ENCODE measurements at places on chromosomes 12 and 14.

GRCh38 chr14:61125867-61126572, 145.0 kb downstream of the SLC38A6 start:
- no peak for DNase-seq

DNA sequence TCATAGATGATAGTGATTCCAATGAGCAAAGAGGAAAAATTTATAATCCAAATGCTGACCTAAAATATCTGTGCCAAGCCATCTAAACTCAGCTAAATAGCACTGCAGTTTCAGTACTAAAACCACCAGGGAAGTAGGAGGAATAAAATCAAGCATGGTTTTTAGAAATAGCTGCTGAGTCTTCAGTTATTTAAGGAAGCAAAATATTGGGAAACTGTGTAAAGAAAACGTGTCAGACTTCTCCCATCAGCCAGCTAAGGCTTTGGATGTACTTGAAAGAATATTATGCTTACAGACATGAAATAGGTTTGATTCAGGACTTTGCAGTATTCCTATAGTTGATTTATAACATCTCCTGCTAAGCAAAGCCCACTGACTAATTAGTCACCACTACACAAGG, 24.7 kb downstream of the CLEC2D start:
- DNase-seq = no peak

DNA sequence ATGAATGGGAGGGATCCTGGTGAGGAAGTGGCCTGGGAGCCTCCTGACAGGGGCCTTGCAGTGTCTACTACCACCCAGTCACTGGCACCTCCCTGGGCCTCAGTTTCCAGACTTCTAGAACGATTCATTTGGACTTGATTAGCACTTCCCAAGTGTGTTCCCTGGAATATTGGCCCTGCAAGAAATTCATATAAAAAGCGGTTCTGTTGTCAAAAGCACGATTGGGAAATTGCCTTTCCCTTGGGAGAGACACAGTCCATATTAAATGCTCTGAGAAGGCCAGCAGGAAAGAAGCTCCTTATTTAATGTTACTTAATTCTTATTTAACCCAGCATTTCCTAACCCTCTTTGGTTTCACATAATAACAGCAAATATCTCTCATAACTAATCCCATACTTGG, 61.9 kb downstream of the DRAM1 start:
- DNase-seq = no peak

DNA sequence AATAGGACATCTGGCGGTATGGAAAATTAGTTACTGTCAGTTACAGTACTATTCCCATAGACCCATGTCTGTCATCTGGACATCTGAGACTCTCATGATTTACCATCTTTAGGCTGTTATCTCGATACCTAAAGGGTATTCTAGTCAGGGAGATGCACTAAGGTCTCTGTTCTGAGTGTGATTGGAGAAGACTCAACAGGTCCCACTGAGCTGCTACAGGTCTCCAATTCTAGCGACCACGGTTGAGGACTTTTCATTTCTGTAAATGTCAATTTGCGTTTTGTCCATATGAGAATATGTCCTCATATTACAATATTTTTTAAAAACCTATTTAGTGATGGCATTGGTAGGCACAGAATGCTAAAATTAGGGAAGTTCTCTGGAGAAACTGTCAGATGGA, 1160.2 kb downstream of the TMEM121 start:
- DNase-seq = no peak

DNA sequence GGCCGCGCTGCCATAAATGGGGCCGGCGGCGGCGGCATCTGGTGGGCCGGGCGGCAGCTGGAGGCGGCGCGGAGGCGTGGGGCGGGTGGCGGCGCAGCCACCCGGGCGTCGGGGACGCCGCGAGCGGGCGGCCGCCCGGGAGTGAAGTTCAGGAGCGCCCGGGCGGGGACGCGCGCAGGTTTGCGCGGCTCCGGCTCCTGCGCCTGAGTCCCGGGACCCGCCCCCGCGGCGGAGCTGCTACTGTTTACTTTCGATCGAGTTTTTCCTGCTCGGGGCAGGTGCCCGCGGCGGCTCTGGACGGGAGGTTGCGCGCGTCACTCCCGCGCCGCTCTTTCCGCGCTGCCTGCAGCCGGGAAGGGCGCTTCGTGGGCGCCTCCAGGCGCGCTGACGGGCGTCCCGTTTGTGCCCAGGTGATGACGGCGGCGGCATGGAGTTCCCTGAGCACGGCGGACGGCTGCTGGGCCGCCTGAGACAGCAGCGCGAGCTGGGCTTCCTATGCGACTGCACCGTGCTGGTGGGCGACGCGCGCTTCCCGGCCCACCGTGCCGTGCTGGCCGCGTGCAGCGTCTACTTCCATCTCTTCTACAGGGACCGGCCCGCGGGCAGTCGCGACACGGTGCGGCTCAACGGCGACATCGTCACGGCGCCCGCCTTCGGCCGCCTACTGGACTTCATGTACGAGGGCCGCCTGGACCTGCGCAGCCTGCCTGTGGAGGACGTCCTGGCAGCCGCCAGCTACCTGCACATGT, at the start of gene ZBTB42:
Gene ZBTB42, plus strand, starts transcription at position 331 of the 749 bp plus-strand sequence. Its CDS starts 97 bp downstream, at position 428.
- no peak for DNase-seq

- DNase-seq = no peak
Observed at GRCh38 chr12:63968673-63969072, 124.2 kb downstream of the SRGAP1 start.

DNA sequence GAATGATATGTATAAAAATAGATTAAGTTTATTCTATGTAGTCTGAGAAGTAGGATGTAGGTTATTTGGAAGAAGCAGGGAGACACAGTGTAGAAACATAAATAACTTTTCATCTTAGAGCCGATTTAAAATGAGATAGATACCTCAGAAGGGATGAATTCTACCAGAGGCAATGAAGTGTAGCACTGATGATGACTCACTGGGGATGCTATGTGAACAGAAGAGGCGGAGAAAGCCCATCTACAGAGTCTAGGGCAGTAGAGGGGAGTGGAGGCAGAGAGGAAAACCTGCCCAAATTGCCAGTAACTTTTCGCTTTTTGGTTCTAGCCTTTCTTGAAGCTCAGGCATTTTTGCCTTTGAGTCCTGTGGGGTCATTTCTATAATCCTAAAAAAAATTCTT, 451.8 kb downstream of the ATP23 start:
- DNase-seq = no peak

GRCh38 chr14:65267856-65268255, 144.7 kb upstream of the FUT8 start:
- no peak for DNase-seq

- no peak for DNase-seq
Observed at GRCh38 chr14:73168274-73168673, 32.0 kb downstream of the PSEN1 start.

DNA sequence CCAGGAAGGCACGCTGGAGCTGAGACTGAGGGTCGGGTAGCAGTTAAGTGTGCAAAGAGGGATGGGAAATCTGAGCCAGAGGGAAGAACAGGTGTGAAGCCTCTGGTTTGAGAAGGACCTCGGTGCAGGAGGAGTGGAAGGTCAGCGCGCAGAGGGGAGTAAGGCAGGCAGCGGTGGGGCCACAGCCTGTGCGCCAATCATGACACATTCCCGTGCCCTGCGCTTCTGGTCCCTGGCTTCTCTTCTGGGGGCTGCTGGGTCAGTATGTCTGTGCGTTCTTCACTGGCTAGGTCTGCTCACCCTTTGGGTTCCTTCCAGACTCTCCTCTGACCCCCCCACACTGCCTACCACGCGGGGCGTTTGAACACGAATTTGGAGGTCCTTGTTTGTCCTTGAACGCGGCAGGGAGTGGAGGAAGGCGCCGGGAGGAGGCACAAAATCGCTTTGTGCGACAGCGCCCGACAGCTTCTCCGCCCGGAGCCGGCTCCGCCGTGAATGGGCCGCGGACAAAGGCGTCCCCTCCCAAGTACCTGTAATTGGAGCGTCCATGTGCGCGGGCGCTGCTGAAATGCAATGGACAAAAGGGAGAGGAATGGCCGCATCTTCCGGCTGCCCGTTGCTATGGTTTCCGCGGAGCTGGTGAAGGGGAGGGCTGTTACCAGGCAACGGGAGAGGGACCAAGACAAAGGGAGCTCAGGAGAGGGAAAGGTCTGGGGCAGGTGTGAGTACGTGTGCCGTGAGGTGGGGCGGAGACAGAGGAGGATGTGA, 207.2 kb upstream of the SRRM4 start:
- DNase-seq = no peak

DNA sequence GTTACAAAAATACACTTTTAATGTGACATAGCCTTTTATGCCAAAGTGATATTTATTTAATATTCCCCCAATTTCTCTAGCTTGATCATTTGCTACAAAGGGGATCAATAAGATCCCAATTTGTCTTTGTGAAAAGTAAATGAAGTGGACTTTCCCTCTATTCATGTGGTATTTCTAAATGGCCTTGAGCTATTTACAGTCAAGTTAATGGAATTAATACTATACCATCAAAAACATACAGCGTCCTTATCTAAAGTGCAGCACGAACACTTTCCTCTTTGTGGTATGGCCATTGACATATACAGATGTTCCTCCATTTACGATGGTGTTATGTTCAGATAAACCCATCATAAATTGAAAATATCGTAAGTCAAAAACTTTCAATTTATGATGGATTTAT, 23.2 kb downstream of the CFL2 start:
- DNase-seq = no peak

GRCh38 chr14:104473244-104473565, 106.4 kb upstream of the C14orf180 start:
- DNase-seq = no peak

DNA sequence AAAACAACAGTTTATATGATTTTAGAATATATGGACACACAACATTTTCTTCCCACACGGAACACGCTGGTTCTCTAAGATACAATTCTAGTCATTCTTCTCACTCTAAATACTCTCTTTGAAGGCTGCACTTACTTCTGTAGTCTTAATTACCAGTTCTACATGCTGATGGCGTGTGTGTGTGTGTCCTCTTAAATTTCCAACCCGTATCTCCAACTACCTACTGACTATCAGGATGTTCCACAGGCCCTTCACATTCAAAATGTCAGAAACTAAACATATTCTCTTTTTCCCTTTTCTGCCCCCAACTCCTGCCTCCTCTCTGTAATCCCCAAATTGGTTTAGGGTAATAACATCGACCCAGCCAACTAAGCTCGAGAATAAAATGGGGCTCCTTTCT, 75.2 kb downstream of the DUSP16 start:
- DNase-seq = no peak

- no peak for DNase-seq
Observed at GRCh38 chr14:54621686-54622085, 54.8 kb downstream of the SAMD4A start.

DNA sequence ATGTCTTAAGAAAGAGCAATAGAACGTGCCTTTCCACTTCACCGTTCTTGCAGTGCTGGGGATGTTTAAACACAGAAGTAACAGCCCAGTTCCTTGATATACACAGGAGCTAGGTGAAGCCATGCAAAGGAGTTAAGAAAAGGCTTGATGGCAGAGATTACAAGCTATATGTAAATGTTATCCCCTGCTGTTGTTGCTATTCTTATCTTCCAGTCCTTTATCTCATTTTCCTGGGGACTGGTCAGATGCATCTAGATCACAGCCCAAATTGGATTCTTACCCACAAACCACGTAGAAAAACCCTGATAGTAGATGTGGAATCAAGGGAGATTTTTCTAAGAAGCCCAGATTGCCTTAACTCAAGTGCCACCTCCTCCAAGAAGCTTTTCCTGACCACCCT, 5.5 kb downstream of the ASCL1 start:
- no peak for DNase-seq

GRCh38 chr12:5247144-5247543, 184.8 kb upstream of the NTF3 start:
- DNase-seq = no peak

DNA sequence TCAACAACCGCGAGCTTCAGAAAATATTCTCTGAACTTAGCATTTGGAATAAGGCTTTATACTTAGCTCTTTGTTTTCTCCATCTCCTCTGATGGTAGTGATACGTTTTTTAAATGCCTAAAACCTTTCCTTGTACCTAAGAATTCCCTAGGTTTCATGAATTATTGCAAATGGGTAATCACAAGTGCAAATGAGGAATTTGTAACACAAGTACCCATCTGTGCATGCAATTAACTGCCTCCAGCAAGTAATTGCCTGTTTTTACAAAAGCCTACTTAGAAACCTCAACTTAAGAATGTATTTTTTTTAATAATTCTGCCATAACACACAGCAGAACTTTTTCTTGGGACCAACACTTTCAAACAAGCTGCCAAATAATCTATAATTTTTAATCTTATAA, 149.2 kb downstream of the PHLDA1 start:
- no peak for DNase-seq

GRCh38 chr12:52007158-52007921, 594 bp downstream of the TAMALIN start:
- DNase-seq = no peak

DNA sequence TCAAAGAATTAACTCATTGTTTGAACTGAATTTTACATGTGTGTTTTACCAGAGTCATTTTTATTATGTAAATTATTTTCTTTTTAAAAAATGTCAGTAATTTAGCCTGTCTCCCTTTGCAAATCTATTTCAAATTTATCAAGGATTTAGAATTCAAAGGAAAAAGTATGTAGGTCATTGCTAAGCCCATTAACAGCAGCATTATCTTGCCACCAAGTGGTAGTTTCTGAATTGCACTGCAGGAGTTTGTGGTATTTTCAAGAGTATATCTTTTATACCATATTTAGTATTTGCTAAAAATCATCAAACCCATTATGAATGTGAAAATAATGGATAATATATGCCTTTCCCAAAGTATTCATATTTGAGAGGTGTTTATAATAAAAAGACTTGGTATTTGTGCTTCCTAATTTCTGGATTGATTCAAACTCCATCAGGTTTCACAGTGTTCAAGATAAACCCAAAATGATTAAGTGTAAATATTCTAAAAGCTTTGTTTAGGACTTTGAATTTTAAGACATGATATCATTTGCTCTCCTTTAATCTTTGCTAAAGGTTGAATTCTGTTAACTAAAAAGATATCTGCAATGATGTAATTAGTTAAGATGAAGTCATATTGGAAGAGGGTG, 711.4 kb downstream of the FSCB start:
- no peak for DNase-seq
